ENCODE measurements at places on chromosomes 6 and 20.

- DNase-seq: no peak
Observed at GRCh38 chr6:72813807-72814596, 192.1 kb downstream of the KCNQ5 start.

GRCh38 chr20:33992923-33993575, 662 bp upstream of the RALY start:
- peak; percentile 96 for DNase-seq

- DNase-seq: no peak
Observed at GRCh38 chr20:9710685-9711084, 128.2 kb downstream of the PAK5 start.

- DNase-seq: no peak
Observed at GRCh38 chr6:137570393-137570792, 76.2 kb upstream of the OLIG3 start.

DNA sequence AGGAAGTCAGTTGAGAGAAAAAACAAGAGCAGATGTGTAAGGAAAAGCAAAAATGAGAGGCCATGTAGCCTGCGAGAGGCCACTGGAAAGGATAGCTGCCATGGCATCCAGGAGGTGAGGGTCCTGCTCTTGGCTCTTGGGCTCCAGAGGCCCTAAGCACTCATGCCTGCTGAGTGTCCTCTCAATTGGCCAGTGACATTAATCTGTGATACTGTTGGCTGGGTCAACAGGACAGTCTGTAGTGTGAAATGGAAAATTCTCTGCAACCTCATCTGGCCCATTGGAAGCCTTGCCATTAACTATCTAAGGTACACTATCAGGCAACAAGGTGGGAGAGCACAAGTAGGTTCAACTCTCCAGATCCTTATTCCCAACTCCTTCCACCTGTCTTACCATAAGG, 180.9 kb downstream of the LY86 start:
- no peak for DNase-seq

DNA sequence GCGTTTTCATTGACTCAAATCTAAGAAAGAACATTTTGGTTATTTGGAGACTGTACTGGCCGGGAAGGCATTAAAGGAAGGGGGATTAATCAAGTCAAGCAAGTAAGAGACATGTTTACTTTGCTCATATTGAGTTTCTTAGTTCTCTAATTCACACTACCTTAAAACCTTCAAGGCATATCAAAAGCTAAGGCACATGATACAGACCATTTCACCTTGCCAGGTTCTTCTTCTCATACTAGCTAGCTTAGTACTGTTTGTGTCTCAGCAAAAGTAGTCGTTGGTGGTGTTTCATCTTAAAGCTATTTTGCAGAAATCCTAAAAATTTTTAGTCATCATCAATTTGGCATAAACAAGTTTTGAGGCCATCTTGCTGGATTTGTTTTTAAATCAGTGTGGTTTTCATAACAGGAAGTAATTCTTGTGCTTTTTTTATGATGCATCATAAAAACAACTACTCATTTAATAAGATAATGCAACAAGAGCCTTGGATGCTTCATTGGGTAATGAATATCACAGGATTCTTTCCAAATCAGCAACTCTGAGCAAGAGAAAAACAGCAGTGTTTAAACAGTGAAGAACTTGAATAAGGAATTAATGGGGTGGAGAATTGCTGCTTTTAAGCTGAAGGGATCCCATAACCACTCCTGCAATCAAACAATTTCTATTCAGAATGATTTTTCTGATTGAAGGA, 425.3 kb downstream of the EPM2A start:
- no peak for DNase-seq
